ENCODE measurements at places on chromosomes 7 and 10. TPM values are rescaled to one million over a fixed set of nuclear protein-coding genes. Genes with fewer than 3 reads are reported as not detected.

The UCN3 gene
- total RNA-seq = not detected

The HGF gene
- 0.04 TPM for total RNA-seq

The NXPH1 gene
- total RNA-seq = not detected

The CUZD1 gene
- 0.39 TPM for total RNA-seq

The NFE2L3 gene
- total RNA-seq = 7.6 TPM

The PHTF2 gene
- total RNA-seq = 12.2 TPM

The VIPR2 gene
- total RNA-seq = not detected

The CPEB3 gene
- 0.78 TPM for total RNA-seq

The INHBA gene
- total RNA-seq = 121 TPM

The KCP gene
- total RNA-seq = 0.47 TPM

The NACAD gene
- total RNA-seq = 3.4 TPM

The TCERG1L gene
- 0.31 TPM for total RNA-seq

The ARL5B gene
- 8.1 TPM for total RNA-seq

The ADAP1 gene
- 9.9 TPM for total RNA-seq

The RSPH10B gene
- total RNA-seq = 0.62 TPM

The SUN3 gene
- total RNA-seq = not detected

The ADAM12 gene
- 0.55 TPM for total RNA-seq

The TFR2 gene
- 0.39 TPM for total RNA-seq

The ZNF804B gene
- total RNA-seq = not detected

The PAX4 gene
- total RNA-seq = not detected

The PIK3CG gene
- total RNA-seq = not detected

The TAS2R4 gene
- 0.61 TPM for total RNA-seq

The SPDYE1 gene
- not detected for total RNA-seq

The NEURL1 gene
- 0.15 TPM for total RNA-seq

The WAPL gene
- total RNA-seq = 19.7 TPM

The IFT22 gene
- 17.3 TPM for total RNA-seq

The NRP1 gene
- total RNA-seq = 32.4 TPM

The MET gene
- total RNA-seq = 76.1 TPM

The GPNMB gene
- 2.9 TPM for total RNA-seq

The GRID1 gene
- not detected for total RNA-seq

The CAMK2B gene
- 0.04 TPM for total RNA-seq

The GLI3 gene
- 4.2 TPM for total RNA-seq

The CDK5 gene
- 12.2 TPM for total RNA-seq

The MDFIC gene
- 9.7 TPM for total RNA-seq

The NODAL gene
- 0.23 TPM for total RNA-seq

The FAM25G gene
- total RNA-seq = 21.2 TPM

The CALML5 gene
- not detected for total RNA-seq

The CDK14 gene
- total RNA-seq = 11.6 TPM

The SOSTDC1 gene
- total RNA-seq = not detected

The SP8 gene
- not detected for total RNA-seq

The KAZALD1 gene
- 0.23 TPM for total RNA-seq

The GPR15LG gene
- not detected for total RNA-seq

The NKX1-2 gene
- total RNA-seq = 2.6 TPM

The APBB1IP gene
- not detected for total RNA-seq

The XRCC2 gene
- 4.6 TPM for total RNA-seq

All from hair follicular keratinocyte (primary cell).